Midbrain (tissue), 1 donor: ENCODE measurements at places on chromosomes 16 and 17.

DNA sequence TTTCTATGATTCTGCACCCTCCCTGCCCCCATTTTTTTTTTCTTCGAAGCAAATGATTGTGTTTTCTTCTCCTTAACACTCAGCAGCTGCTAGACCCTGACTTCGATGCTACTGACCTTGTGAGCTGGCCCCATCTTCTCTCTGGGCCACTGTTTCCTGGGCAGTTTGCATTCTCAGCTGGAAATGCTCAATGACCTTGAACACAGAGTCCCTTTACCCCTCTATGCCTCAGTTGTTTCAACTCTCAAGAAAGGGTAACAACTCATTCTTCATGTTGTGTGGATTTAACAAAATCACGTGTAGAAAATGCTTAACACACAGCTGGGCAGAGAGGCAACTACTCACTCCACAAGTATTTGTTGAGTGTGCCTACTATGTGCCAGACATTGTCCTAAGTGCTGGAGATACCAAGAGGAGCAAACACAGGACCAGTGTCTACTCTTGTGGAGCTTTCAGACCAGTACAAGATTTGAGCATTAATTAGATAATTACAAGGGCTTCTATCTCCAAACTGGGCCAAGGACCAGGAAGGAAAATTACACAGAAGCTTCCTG lies 66.2 kb downstream of the IQCK start:
- DNase-seq: no peak

DNA sequence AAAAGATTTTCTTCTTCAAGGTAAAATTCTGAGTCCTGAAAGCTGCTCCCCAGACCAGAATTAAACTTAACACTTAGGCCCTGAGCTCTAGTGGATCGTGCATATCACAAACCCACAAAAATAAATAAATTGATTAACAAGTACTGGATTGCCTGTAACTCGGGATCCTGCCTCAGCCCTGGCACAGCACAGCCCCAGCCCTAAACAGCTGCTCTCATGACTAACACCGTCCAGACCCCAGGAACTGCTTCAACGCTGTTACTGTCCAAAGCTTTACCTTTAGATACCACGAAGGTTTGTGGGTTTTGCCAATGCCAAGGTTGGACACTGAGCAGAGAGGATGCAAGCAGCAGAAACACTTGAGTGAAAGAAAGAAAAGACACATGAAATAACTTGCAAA lies 172.5 kb downstream of the COPRS start:
- no peak for DNase-seq

DNA sequence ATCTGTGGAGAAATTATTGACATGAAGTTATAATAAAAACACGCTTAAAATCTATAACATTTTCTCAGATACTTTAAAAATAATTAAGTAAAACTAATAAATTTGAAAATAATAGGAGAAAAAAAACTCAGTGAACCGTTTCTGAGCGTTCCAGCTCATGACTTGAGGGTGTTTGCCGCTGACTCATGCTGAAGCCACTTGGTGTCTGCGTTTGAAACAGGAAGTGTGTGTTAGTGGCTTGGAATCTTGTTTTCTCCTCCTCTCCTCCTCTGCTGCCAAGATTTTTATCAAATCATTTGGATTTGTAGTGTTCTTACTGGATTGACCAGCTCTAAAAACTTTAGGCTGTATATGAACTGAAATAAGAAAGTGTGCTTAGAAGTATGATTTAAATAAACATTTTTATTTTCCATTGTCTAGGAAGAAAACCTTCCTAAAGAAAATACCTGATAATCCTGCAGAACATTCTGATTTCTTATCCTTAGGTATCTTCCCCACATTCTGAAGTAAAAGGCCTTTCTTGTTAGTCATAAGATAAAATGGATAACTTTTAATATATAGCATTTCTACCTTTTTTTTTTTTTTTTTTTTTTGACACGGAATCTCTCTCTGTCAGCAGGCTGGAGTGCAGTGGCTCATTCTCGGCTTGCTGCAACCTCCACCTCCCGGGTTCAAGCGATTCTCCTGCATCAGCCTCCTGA lies 30.8 kb downstream of the USP10 start:
- peak; percentile 31 for DNase-seq

DNA sequence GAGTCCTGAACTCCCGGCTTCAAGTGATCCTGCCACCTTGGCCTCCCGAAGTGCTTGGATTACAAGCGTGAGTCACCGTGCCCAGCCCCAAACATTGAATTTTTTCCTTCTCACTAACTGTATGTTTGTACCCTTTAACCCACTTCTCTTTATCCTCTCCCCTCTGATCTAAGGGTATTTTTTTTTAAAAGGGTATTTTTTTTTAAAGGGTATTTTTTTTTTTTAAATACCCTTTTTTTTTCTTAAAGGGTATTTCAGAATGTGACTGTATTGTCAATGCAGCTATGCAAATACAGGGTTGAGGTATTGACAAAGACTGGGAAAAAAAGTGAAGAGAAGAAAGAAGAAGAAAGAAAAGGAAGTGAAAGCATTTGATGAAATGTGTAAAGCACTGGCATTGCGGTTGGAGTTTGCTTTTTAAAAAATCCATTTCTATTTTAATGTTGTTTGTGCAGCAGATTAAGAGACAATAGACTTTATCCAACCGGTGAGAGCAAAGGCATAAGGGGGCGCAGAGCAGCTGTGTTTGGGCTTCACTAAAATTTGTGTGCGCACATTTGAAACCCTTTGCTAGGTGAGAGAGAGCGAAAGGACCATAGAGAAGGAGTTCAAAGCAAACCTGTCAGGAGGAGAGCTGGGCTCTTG lies 42.4 kb downstream of the SYT17 start:
- no peak for DNase-seq

- no peak for DNase-seq
Observed at GRCh38 chr17:78409191-78409928, 30.9 kb downstream of the PGS1 start.

GRCh38 chr16:59973966-59974365 lies 1239.8 kb upstream of the GOT2 start:
- no peak for DNase-seq

DNA sequence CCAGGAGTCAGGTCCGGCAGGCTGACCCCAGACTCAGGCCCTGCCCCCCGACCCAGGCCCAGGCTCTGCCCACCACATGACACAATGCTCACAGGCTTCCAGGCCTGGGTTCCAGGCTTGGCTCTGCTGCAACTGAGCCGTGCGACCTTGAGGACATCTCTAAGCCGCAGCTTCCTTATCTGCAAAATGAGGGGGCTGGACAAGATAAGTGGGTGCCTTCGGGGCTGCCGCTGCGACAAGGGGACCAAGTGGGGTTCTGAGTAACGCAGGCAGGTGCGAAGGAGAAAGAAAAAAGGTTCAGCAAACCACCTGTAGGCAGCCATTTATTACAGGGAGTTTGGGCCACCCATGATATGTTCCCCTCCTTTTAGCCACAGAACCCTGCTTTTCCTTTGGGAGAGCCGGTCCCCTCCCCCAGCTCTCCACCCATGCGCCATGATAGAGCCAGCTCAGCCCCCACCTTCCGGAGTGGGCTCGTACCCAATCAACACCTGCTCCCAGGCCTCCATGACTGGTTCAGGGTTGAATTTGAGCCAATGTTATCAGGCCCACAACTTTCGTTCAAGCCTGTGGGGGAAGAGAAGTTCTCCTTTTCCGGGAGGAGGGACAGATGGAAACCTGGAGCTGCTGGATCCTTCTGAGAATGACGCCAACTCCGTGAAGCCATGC lies 38.2 kb downstream of the RTN4RL1 start:
- no peak for DNase-seq

DNA sequence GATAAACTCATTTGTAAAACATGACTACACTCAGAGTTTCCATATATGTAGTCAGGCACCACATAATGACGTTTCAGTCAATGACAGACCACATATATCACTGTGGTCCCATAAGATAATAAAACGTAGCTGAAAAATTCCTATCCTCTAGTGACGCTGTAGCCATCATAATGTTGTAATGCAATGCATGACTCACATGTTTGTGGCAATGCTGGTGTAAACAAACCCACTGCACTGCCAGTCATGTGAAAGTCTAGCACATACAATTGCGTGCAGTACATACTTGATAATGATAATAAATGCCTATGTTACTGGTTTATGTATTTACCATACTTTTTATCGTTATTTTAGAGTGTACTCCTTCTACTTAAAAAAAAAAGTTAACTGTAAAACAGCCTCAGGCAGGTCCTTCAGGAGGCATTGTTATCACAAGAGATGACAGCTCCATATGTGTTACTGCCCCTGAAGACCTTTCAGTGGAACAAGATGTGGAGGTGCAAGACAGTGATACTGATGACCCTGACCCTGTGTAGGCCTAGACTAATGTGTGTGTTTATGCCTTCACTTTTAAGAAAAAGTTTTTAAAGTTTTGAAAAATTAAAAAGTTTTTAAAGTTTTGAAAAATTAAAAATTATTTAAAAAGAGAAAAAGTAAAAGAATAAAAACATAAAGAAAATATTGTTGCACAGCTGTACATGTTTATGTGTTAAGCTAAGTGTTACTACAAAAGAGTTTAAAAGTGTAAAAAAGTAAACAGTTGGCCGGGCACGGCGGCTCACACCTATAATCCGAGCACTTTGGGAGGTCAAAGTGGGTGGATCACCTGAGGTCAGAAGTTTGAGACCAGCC lies 9.0 kb downstream of the STAT5B start:
- no peak for DNase-seq

DNA sequence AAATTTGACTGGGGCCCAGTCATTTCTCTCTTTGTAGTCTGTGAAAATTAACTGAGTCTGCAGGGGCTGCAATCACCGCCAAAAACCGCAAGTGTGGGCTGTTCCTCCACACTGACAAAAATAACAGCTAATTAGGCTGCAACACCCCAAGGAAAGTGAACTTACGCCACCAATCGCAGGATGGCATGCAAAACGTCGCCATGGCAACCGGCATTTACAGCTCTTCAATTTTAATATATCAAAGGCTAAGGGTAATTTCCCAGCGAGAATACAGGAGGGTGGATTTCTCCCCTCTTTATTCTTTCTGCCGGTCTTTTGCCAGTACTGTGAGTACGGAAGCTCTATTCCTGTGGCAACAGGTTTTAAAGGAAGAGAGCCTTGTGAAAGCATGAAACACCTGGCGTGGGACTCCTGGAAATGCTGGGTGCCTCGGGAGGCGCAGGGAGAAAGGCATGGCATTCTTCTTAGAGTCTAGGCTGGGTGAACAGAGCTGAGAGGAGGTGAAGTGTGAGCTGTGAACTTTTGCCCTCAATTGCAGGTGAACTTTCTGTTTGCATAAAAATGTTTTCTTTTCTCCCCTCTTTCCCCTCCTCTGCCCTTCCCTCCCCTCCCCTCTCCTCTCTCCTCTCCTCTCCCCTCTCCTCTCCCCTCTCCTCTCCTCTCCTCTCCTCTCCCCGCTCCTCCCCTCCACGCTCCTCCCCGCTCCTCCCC lies 399.7 kb downstream of the XYLT1 start:
- DNase-seq: no peak

DNA sequence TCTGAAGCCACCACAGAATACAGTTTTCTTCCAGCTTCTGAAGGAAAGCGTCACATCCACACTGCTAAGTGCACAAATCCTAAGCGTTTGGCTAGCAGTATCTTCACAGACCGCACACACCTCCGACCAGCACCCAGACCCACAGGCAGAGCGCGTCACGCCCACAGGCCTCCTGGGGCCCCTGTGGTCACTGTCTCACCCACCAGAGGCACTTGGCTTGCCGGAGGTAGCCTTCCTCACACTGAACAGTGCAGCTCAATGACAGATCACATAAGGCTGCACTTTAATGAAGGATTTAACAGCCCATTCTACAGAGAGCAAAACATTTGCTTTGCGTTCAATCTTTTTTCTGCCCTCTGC lies 21.2 kb downstream of the SPHK1 start:
- no peak for DNase-seq

DNA sequence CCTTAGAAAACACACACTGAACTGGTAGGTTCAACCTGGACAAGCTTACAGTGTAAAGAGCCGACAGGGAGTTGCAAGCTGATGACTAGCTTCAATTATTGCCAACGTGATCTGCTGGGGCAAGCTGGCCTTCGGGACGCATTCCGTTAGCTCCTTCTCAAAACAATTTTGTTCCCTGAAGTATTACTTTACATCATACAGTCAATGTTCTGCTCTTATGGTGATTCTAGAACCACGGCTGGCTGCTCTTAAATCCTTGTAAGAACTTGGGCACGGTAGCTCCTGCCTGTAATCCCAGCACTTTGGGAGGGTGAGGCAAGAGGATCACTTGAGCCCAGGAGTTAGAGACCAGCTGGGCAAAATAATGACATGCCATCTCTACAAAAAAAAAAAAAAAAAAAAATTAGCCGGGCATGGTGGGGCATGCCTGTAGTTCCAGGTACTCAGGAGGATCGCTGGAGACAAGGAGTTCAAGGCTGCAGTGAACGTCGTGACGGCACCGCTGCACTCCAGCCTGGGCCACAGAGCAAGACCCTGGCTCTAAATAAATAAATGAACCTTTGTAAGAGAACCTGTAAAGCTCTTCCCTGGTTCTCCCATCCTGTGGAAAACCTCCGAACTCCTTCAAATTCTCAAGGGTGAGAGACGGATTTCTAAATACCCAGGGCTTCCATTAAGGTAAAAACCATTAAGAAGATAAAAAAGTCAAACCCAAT lies 2.0 kb downstream of the CDIP1 start:
- no peak for DNase-seq

DNA sequence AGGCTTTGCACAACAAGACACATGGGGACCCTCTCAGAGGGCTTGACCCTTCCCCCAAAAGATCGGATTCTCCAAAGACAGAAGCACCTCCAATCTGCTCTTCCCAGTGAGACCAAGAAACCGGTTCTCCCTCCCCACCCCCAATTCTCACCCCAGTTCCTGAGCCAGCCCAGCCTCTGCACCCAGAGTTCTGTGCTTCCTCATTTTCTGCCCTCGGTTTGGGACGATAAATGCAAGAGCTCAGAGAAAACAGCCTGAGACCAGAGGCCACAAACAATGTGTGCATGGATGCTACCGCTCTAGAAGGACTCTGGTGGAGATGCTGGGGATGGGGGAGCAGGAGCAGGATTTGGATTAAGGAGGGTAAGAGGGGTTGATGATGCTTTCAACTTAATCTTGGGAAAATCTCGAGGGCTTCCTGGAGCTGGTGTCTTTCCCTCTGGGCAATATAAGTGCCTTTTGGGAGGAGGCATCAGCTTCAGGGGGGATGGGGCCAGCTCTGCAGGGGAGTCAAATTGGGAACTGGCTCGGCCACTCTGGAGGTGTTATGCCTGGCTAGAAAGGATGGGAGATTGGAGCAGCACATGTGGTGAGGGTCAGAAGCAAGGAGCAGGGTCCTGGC lies 6.0 kb downstream of the KRT15 start:
- no peak for DNase-seq

DNA sequence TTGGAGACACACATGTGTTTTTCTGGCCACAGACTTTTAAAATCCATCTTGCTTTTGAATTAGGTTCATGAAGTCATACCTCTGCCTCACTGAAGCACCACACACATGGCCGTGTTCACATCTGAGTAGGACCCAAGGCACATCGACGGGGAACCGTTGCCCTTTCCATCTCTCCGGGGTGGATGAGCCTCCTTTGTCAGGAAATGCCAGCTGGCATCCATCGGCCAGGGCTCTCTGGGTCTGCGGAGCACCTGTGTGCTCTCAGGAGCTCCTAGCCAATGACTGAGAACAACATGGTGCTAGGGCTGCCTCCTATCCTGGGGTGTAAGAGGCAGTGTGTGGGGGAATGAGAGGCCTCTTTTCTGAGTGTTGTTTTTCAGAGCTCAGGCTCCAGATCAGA lies 24.5 kb upstream of the NKD1 start:
- no peak for DNase-seq

GRCh38 chr16:57661510-57661909 lies 6.6 kb upstream of the ADGRG3 start:
- DNase-seq: no peak

GRCh38 chr16:69501956-69502745 lies 63.6 kb upstream of the NFAT5 start:
- no peak for DNase-seq

GRCh38 chr17:37045351-37045922 lies 96.7 kb downstream of the AATF start:
- DNase-seq: no peak
